ENCODE measurements at places on chromosomes 2 and 18.

- DNase-seq = peak; percentile 78
These were observed 96.8 kb downstream of the UBE2E3 start for GRCh38 chr2:181077128-181077709.

GRCh38 chr2:31129375-31130171 lies 8.7 kb downstream of the GALNT14 start:
- DNase-seq = no peak

DNA sequence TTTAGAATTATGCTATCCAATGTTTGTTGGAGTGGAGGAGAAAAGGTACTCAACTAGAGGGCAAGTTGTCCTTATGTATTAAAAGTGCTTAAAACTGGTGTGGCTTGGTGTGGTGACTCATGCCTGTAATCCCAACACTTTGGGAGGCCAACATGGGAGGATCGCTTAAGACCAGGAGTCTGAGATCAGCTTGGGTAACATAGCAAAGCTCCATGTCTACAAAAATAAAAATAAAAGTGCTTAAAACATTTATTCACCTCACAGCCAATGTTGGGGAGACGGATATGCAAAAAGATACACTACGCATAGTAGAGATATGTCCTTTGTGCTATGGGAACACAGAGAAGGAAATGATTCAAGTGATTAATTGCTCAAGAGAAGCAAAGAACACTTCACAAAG lies 19.3 kb upstream of the TNFAIP6 start:
- DNase-seq = no peak

- no peak for DNase-seq
These were observed 254.6 kb upstream of the RBBP8 start for GRCh38 chr18:22678486-22678885.

- DNase-seq = no peak
These were observed 98.5 kb downstream of the ATAD2B start for GRCh38 chr2:23828256-23828980.

DNA sequence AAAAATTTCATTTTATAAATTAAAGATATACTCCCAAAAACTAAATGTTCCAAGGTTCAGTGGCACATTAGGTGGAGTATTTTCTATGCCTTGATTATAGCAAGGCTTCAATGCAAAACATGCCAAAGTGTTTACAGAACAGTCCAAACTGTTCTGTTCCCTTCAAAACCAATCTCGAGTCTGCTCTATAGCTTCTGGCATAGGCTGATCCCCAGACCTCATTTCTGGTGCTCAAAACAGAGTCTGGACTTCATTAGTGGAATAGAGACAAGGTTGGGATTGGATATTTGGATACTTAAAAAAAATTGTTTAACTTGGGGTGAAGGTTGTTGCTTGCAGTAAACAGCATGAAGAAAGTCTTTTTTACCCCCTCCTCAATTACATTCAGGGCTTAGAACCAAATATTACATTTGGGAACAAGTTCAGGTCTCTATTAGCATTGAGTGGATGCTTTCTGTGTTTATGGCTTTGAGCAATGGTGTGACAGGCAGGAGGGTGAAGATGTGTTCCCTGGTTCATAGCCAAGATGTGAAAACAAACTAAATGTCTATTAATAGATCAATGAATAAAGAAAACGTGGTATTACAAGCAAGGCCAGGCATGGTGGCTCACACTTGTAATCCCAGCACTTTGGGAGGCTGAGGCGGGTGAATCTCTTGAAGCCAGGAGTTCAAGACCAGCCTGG lies 208.1 kb upstream of the RND3 start:
- no peak for DNase-seq

DNA sequence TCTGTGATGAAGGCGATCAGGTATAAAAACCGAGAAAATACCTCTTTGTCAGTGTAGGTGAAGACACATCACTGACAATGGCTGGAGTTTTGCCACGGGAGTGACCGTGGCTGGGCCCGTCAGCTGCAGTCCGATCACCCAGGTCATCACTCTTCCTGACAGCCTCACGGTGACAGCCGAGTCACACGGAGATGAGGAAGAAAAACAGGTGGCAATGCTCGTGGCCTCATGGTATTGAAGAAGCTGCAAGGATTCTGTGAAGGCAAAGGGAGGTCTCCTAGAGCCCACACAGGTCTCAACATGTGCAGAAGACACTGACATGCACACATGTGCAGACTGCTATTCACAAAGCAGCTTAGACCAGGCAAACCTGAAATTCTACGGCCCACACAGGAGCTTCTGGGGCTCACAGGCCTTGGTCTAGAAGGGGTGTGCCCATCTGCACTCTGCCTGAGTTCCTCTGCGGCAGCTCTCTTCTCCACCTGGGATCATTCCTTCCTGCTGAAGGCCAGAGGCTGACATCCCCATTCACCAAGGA lies 7.4 kb downstream of the COPS9 start:
- DNase-seq = no peak

GRCh38 chr2:53510401-53510800 lies 257.2 kb upstream of the CHAC2 start:
- no peak for DNase-seq

- DNase-seq = no peak
These were observed 10.0 kb upstream of the DUSP19 start for GRCh38 chr2:183068561-183068960.

GRCh38 chr2:233803994-233804393 lies 25.9 kb downstream of the MROH2A start:
- no peak for DNase-seq

GRCh38 chr18:75036917-75037688 lies 171.8 kb downstream of the PTGR3 start:
- peak; percentile 30 for DNase-seq

DNA sequence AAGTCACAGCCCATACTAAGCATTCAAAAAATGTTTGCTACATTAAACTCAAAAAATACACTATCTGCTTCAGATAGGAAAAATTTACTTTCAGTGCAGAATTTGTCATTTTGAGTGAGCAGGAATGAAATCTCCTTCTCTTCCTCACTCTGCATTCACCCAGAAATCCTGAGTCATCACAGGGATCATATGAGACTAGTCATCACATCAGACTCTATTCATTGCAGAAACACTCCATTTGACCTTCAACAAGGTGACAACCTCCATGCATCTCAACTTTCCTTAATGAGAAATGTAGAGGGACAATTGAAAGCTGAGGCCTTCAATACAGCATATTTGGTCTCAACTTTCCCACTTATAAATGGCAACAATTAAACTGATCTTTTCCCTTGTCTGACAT lies 130.4 kb upstream of the CYP26B1 start:
- no peak for DNase-seq
